ENCODE measurements at places on chromosomes 7 and 10.

GRCh38 chr7:44639671-44640321 is 33.4 kb downstream of the OGDH start:
- DNase-seq, result no peak

- DNase-seq, result no peak
Measured at GRCh38 chr7:37590824-37591223, 92.7 kb upstream of the GPR141 start.

DNA sequence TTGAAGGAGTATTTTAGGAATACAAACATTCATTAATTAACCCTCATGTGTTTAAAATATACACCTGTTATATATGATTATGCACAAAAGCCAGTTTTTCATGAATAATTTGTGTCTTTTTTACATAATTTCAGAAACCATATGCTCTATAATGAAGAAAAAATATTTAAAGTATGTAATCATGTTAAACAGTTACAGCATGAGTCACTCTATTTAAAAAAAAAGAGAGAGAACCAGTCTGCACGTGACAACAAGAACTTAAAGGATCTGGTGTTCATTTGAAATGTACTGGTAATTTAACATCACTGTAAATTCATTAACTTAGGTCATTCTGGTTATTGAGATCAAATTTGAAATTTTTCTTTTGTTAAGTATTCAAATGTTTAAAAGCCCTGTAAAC is 228.5 kb downstream of the CACNB2 start:
- no peak for DNase-seq

GRCh38 chr10:92604841-92605240 is 11.9 kb downstream of the KIF11 start:
- DNase-seq, result no peak

GRCh38 chr10:4663162-4663992 is 162.6 kb upstream of the AKR1E2 start:
- DNase-seq, result peak; percentile 98

GRCh38 chr7:2309889-2310331 is 4.3 kb downstream of the SNX8 start:
- DNase-seq, result no peak

DNA sequence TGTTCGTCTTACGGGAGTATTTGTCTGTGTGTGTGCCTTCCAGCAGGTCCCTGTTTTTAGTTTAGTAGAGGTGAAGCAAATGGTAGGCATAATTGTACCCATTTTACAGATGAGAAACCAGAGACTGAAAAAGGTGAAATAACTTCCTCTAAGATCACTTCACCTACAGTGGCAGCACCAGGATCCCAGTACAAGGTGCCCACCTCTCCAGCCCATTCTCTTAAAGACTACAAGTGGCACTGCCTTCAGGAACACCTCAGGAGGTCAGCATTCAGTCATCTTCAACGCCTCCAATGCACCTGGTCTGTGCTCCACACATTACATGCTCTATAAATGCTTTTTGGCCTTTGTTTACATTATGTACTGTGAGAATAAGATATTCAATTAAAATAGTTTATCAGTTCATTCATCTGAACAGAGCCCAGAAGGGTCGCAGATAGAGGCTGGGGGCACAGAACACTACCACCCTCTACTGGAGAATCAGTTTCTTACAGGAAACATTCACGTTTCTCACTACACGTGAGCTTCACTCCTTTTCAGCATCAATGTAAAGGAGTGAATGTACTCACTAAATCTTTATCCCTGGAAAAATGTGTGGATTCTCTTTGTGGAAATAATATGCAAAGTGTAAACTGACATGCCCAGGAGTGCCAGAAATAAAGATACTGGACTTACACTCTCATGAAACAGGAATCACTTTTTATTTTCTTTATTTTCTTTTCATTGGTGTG is 45.5 kb upstream of the ABLIM1 start:
- no peak for DNase-seq

GRCh38 chr7:44618753-44619152 is 12.3 kb downstream of the OGDH start:
- no peak for DNase-seq

GRCh38 chr10:420154-421121 is 269.0 kb downstream of the DIP2C start:
- no peak for DNase-seq

- DNase-seq, result no peak
Measured at GRCh38 chr7:85065306-85065705, 121.5 kb downstream of the SEMA3D start.

DNA sequence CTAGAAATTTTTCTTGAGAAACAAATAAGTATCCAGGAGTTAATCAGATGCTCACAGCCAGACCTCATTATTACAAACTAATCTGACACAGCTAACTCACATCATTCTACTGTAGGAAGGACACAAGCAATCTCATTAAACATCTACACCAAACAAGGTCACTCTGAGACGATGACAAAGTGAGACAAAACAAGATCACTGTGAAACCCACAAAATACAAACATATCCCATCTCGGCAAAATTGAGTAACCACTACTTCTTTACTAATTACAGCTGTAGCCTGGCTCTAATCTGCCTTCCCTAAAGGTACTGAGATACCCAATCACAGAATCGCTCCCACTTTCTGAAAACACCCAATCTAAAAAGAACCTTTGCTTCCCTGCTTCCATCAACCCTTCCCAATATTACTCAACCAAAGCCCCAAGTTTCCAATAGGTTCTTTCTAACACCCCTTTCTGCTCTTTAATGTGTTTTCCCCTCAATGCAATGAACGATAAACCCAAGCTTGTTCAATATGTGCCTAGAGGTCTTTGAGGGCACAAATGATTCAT is 26.9 kb downstream of the CCDC6 start:
- DNase-seq, result no peak

DNA sequence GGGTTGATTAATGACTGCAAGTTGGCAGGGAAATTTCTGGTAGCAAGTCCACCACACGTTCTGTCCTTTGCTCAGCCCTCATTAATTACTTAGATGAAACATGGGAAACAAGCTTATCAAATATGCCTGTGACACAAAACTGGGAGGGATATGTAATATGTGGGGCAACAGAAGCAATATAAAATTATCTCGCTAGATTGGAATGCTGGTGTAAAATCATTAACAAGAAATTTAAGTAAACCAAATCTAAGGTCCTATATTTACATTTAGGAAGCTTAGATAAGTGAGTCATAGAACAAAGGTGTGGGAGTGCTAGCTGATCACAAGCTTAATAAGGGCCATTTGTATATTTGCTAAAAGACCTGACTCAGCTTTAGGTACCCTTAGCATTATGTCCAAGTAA is 23.5 kb downstream of the TRPV5 start:
- DNase-seq, result no peak

- no peak for DNase-seq
Measured at GRCh38 chr10:98920360-98920759, 315.3 kb downstream of the HPSE2 start.

GRCh38 chr10:113259576-113260226 is 293.2 kb upstream of the HABP2 start:
- DNase-seq, result no peak

GRCh38 chr7:111388912-111389311 is 173.4 kb downstream of the IMMP2L start:
- no peak for DNase-seq

DNA sequence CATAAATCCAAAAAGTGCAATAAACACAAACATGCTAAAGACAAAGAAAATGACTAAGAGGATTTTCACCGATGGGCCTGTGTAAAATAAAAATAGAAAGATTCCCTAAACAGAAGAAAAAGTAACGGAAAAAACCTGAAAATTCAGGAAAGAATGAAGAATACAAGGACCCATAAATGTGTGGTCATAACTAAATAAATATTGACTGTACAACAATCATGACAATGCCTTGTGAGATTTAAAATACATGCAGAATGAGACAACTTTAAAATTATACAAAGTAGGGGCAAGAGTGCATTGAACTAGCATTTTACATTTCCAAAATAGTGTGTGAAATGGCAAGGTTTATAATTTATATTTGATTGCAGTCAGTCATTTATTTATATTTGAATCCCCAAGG is 409.1 kb upstream of the ANKRD30A start:
- DNase-seq, result no peak

GRCh38 chr7:102450242-102450641 is 14.4 kb downstream of the ALKBH4 start:
- no peak for DNase-seq

- no peak for DNase-seq
Measured at GRCh38 chr7:112649560-112649959, 140.6 kb downstream of the TMEM168 start.

- DNase-seq, result no peak
Measured at GRCh38 chr7:157495177-157495553, 158.4 kb downstream of the DNAJB6 start.

DNA sequence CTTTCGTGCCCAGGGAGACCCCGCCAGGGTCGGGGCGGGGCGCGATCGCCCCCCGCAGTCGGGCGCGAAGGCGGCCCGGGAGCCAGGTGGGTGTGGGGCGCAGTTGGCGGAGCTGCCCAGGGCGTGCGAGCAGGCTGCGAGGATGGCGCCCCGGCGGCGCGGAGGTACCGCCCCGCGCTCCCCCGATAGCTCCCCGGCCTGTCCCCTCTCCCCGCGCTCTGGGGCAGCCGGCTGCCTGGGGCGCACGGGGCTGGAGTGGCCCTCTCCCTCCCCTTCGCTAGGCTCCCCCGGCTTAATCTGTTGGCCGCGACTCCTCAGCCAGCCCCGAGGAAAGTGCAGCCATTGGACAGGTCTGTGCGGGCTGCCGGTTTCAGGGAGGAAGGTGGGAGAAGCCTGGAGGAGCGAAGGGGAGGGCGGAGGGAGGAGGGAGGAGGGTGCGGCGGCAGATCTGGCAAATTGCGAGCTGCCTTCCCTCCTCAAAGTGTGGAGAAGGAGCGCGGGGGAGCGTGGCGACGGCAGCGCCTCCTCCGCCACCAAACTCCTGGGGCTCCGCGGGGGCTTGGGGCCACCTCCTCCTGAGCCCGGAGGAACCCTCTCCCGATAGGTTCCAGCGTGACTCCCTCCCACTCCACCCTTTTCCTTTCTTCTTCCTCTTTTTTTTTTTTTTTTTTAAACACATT is 361 bp upstream of the PLXDC2 start:
- peak; percentile 94 for DNase-seq

Measured in vagina (tissue), 2 donors.